ENCODE measurements at places on chromosomes 2 and 18.

GRCh38 chr18:26473672-26474071 lies 74.7 kb downstream of the KCTD1 start:
- DNase-seq, result no peak

DNA sequence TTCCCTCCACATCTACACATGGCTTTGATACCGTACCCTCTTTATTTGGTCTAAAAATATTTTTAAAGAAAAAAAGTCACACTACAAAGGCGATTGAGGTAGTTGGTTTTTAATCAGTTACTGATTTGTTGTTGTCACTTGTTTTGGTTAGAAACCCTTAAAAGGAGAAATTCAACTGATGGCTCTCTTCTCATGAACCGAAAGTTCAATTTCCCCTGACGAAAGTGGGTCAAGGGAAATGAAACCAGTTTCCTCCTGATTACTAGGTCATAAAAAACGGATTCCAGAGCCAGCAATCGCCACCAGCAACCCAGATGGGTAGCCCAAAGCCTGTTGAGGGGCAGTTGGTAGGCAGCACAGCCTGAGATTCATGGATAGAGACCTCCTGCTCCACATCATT lies 63.2 kb downstream of the DLGAP1 start:
- DNase-seq, result no peak

- DNase-seq, result peak; percentile 34
Measured at GRCh38 chr18:3605486-3605952, 155.5 kb downstream of the TGIF1 start.

GRCh38 chr2:6423944-6424343 lies 441.8 kb downstream of the CMPK2 start:
- DNase-seq, result no peak

GRCh38 chr18:42268186-42268725 lies 313.2 kb downstream of the PIK3C3 start:
- no peak for DNase-seq

- DNase-seq, result peak; percentile 59
Measured at GRCh38 chr2:172239944-172240590, 137.4 kb upstream of the DLX2 start.

Measured in GM23248 (cell line).